ENCODE measurements at places on chromosomes 16 and 17. TPM values are rescaled to one million over a fixed set of nuclear protein-coding genes. Genes with fewer than 3 reads are reported as not detected.
A peak's percentile ranks its signal among the peaks of the same experiment; 100 is the strongest.

GRCh38 chr16:30076276-30076791, 540 bp downstream of the PPP4C start:
- peak overlapping the region; percentile 92 for H3K4me3 ChIP-seq
- H3K27ac ChIP-seq: peak overlapping the region; percentile 6
- no peak for DNase-seq
- H3K4me1 ChIP-seq: peaks cover 13% of the 10 kb centered on the region
- H3K27me3 ChIP-seq: peaks cover 6% of the 10 kb centered on the region

DNA sequence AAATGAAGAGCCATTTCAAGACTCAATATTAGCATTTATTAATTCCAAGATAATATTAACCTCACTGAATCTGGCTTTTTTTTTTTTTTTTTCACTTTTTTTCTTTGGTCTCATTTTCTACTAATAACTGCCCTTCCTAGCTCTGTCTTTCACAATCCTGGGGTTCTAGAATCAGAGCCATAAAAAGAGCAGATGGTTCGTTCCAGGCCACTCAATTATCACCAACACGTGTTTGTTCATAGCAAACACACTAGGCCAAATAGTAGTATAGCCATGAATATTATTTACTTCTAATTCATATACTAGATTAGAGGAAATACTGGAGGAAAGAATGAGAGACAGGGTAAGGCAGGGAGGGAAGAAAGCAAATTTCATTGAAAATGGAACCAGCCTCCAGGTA, 39.8 kb downstream of the TEX2 start:
- H3K4me1 ChIP-seq: peaks cover 9% of the 10 kb centered on the region
- H3K36me3 ChIP-seq: no peaks in the 10 kb centered on the region
- H3K4me3 ChIP-seq: no peak overlapping the region
- no peak overlapping the region for H3K27ac ChIP-seq

- DNase-seq: no peak
- no peaks in the 10 kb centered on the region for H3K4me1 ChIP-seq
- H3K27ac ChIP-seq: no peak overlapping the region
- H3K27me3 ChIP-seq: peaks cover 1% of the 10 kb centered on the region
- no peak overlapping the region for H3K4me3 ChIP-seq
Measured at GRCh38 chr17:70786081-70786480, 616.7 kb downstream of the KCNJ2 start.

GRCh38 chr16:53187775-53188174, 133.0 kb downstream of the CHD9 start:
- H3K27me3 ChIP-seq: no peaks in the 10 kb centered on the region
- H3K4me1 ChIP-seq: no peaks in the 10 kb centered on the region
- no peak overlapping the region for H3K27ac ChIP-seq
- H3K36me3 ChIP-seq: peaks cover 25% of the 10 kb centered on the region
- H3K4me3 ChIP-seq: no peak overlapping the region

- peaks cover 12% of the 10 kb centered on the region for H3K4me1 ChIP-seq
- H3K27ac ChIP-seq: no peak overlapping the region
- H3K4me3 ChIP-seq: peak overlapping the region; percentile 18
- H3K27me3 ChIP-seq: peaks cover 12% of the 10 kb centered on the region
- DNase-seq: no peak
- peaks cover 5% of the 10 kb centered on the region for H3K36me3 ChIP-seq
Measured at GRCh38 chr17:41692722-41693521, 4.2 kb downstream of the EIF1 start.

GRCh38 chr16:87306516-87306915, 10.7 kb downstream of the C16orf95 start:
- H3K27ac ChIP-seq: no peak overlapping the region
- peaks cover 4% of the 10 kb centered on the region for H3K27me3 ChIP-seq
- no peak overlapping the region for H3K4me3 ChIP-seq
- H3K36me3 ChIP-seq: peaks cover 4% of the 10 kb centered on the region
- DNase-seq: no peak

GRCh38 chr17:20189302-20189701, 180.1 kb downstream of the SPECC1 start:
- H3K27me3 ChIP-seq: no peaks in the 10 kb centered on the region
- no peak for DNase-seq
- H3K27ac ChIP-seq: peak overlapping the region; percentile 69
- H3K4me1 ChIP-seq: peaks cover 13% of the 10 kb centered on the region

GRCh38 chr17:1930337-1930645, 94.8 kb downstream of the RTN4RL1 start:
- DNase-seq: no peak
- H3K4me3 ChIP-seq: no peak overlapping the region
- peaks cover 31% of the 10 kb centered on the region for H3K4me1 ChIP-seq
- no peaks in the 10 kb centered on the region for H3K36me3 ChIP-seq
- peak overlapping the region; percentile 82 for H3K27ac ChIP-seq

DNA sequence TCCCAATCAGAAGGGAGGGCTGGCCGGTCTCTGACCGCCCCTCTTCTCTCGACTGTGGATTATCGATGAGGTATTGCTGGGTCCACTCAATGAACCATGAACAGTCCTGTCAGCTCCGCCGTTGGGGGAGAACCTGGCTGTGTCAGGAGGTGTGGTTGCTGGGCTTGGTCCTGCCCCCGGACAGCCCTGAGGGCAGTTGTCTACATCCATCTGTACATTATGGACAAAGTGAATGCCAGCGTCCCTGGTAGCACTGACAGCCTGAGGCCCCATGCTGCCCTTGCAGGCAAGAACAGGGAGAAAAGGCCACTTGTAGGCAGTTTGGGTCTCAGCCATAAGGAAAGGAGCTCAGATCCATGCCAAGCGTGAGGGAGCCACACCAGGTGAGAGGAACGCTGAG, 38.9 kb downstream of the ST3GAL2 start:
- H3K4me1 ChIP-seq: peaks cover 41% of the 10 kb centered on the region
- DNase-seq: no peak
- peak overlapping the region; percentile 89 for H3K27ac ChIP-seq
- peak overlapping the region; percentile 50 for H3K4me3 ChIP-seq

Gene EVPL
- total RNA-seq: not detected

Gene VPS9D1
- total RNA-seq: 19.5 TPM
